Stimulated activated CD4-positive, alpha-beta T cell treated with anti-CD3 and anti-CD28 coated beads, Interleukin-1b, Interleukin-23, amount 100 ng/mL, for 1 hour (primary cell): ENCODE measurements at places on chromosomes 2 and 18.

- DNase-seq: no peak
Observed at GRCh38 chr18:3594760-3595368, 144.9 kb downstream of the TGIF1 start.

- DNase-seq: no peak
Observed at GRCh38 chr2:79375817-79376216, 137.0 kb upstream of the CTNNA2 start.

GRCh38 chr18:47113796-47114540, 36.3 kb downstream of the HDHD2 start:
- no peak for DNase-seq

- DNase-seq: no peak
Observed at GRCh38 chr2:128178149-128178649, 87.2 kb downstream of the UGGT1 start.

- no peak for DNase-seq
Observed at GRCh38 chr2:119760956-119761275, 1.2 kb downstream of the PTPN4 start.
